ENCODE measurements at places on chromosomes 1 and 21. TPM values are rescaled to one million over a fixed set of nuclear protein-coding genes. Genes with fewer than 3 reads are reported as not detected.

- no peak for DNase-seq
Measured at GRCh38 chr1:228259951-228260350, 52.1 kb downstream of the OBSCN start.

DNA sequence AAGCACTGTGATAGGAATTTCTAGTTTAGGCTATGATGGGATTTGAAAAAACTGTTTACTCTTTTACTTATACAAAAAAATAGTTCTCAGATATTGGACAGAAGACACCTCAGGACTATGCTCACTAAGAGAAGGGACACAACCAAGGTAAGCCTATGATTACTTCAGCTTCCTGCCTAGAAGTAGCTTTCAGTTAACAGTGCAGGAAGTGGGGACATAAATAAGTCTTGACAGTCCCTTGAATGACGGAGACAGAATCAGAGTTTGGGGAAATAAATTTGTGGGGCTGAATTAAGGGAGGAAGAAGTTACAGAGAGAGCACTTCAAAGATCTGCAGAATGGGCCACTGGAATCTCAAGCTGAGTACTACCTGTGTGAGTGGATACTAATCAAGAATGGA lies 53.8 kb upstream of the OLFM3 start:
- DNase-seq = peak; percentile 2

DNA sequence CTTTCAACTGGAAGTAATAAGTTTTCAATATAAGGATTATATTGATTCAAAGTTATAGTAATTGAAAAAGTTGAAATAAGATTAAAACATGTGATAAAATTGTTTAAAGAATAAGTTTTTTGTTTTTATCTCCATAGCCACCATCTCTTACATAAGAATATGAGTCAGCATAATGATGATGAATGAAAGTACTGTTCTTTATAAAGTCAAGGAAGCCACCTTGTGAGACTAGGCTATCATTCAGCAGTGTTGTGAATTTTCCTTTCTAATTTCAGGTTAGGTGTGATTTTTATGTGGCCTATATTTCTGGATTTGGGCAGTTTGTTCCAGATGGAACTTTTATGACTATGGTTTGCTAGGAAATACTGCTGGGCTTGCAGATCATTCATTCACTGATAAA lies 22.4 kb upstream of the ASB17 start:
- DNase-seq = peak; percentile 68

- peak; percentile 13 for DNase-seq
Measured at GRCh38 chr1:197519741-197520334, 251.8 kb downstream of the CRB1 start.

DNA sequence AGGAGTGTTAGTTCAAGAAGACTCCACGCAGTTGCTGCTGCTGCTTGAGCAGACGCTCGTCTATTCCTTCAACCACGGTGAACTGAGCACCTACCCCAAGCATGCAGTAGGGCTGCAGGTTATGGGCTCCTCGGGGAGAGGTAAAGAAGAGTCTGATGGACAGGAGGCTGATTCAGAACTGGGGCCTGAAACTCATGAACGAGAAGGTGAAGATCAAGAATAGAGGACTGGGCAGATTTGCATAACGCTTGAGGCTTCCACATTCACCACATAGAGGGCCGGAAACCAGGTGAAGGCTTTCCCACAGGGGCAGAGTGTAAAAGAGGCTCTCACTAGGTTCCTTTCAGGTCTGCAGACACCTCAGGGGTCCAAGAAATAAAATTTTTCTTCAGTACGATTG lies 9.1 kb downstream of the ABCA4 start:
- no peak for DNase-seq

TCP10L gene
- total RNA-seq = 0.27 TPM

DNA sequence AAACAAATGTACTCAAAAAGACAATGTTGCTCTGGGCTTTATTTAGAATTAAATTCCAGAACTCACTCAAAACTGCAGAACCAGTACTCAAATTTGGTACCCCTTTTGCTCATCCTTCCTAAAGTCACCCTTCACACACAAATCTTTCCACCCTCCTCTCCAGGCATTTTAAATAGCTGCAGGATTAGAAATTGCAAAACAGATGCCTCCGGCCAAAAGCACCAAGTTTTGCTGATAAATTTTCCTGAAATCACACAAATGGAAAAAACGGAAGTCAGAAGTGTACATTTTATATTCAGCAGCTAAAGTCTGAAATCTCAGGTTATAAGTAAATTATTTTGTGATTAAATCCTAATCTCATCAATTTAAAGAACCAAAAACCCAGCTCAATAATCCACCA lies 147.0 kb downstream of the NRIP1 start:
- DNase-seq = no peak

GRCh38 chr1:213669964-213670691 lies 317.6 kb upstream of the PROX1 start:
- no peak for DNase-seq

- DNase-seq = no peak
Measured at GRCh38 chr21:38356883-38357625, 100.3 kb downstream of the KCNJ15 start.

SOAT1 gene
- total RNA-seq = 7.5 TPM

DNA sequence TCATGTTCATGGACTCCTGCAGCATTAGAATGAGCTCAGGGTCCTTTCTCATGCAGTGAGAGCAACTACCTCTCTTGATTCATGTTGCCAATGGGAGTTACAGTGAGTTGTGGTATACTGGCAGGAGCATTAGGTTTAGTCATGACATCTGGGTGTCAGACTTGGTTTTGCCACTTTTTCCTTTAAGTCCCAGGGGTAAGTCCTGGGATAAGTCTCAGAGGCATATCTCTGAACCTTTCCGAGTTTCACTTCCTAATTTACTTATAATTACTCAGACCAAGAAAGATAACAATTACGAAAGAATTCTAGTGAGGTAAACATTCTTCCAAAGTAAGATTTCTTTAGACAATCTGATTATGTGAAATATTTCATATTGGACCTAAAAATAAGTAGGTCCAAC lies 606.0 kb downstream of the SMYD3 start:
- no peak for DNase-seq

DNA sequence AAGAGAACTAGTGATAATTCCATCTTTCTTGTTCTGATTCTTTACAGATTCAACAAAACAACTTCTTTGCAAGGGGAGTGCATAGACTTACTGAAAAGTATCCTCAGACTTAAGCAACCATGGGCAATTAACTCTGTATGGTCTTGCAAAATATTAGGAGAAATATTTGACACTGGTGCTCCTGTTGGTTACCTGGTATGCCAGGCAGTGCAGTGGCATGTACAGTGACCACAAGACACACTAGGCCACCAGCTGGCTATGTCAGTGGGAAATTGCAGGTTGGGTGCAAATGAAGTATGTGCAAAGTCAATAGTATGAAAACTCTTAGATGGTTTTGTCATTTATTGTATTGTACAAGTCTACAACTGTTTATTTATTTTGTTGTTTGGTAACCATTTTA lies 34.5 kb downstream of the EPS15 start:
- no peak for DNase-seq

SYT2 gene
- total RNA-seq = not detected

PGLYRP3 gene
- total RNA-seq = not detected

DNA sequence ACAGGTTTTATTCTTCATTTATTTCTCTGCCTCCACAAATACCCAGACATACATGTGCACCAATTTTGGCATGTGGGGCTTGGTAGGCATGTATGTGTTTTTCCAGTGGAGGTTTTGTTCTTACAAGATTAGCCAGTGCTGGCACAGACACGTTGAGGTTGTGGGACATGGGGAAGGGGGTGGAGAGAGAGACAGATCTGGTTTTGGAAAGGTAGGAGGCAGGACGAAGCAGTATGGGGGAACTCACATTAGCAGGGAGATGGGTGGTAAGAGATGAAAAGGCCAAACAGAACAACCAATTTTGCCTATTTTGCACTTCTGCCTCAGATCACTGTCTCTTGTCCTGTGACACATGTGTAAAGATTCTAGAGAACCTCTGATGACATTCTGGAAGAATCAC lies 166.1 kb upstream of the HMGB4 start:
- DNase-seq = no peak

DNA sequence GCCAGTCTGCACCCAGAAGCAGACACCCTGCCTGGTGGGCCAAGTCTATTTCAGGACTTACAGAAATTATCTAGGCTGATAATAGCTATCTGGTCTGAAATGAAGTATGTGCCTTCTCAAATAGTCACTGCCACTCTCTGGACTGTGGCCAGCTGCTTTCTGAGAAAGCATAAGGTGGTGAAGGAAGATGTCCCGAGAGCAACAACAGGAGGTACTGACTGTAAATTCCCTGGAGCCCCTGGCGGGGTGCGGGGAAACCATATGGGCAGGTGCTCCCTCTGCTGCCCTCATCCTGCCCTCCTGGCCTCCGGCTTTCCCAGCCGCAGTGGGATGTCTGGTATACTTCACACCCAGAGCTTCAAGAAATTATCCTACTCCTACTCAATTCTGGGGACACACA lies 86.8 kb downstream of the TGFBR3 start:
- DNase-seq = no peak

DNA sequence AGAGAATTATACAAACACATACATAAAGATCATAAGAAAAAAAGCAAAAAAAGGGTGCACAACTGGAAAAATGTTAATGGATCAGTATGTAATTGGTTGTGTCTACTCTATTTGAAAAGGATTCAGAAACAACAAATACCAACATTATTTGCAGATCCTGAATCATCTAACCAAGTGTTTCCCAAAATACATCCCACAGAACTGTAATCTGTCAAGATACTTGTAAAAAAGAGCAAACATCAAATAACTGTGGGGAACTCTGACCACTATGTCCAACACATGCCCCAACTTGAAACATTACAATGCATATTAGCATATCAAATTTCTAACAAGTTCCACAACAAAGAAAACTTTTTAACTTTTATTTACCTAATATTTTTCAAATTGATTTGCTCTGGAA lies 22.6 kb downstream of the ANKRD13C start:
- DNase-seq = no peak

DNA sequence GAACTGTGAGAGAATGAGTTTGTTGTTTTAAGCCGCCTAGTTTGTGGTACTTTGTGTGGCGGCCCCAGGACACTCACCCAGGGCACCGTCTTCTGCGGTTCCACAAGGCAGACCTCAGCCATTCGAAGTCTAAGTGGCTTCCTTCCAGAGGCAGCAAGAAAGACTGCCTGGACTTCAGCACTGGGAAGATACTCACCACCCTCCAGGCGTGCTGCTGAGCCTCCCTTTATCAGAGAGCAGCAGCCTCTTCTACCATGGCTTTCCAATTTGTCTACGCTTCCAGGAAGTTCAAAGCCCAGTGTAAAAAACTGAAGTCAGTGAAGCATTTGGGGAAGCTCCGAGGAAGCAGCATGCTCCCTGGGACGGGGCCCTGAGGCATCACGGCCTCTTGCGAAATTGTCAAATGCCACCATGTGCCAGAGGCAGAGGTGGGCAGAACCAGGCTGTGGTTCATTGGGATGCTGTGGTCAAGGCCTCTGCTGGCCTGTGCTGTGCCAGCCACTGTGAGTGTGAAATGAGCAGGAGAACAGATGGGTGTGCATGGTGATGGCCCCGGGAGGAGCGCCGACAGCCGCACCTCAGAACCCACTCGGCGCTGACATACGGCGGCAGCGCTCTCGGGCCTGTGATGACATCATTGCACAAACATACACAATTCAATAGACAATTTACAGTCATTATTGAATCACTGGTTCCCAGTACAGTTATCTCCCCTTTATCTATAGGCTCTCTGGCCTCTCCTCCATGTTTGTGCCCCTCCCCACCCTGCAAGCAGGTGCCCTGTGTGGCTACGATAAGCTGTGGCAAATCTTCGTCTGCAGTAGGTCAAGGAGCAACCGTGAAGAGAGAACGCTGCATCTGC lies 110.4 kb downstream of the PDE9A start:
- no peak for DNase-seq

- peak; percentile 94 for DNase-seq
Measured at GRCh38 chr1:248873993-248874533, 15.2 kb upstream of the ZNF692 start.

GRCh38 chr1:58718435-58718834 lies 18.6 kb upstream of the MYSM1 start:
- DNase-seq = no peak

- no peak for DNase-seq
Measured at GRCh38 chr1:230361941-230362340, 64.2 kb downstream of the PGBD5 start.

FAM151A gene
- total RNA-seq = not detected

- no peak for DNase-seq
Measured at GRCh38 chr1:16718908-16719533, 21.3 kb upstream of the RNU1-4 start.

GRCh38 chr1:213724640-213725536 lies 262.9 kb upstream of the PROX1 start:
- no peak for DNase-seq

DNA sequence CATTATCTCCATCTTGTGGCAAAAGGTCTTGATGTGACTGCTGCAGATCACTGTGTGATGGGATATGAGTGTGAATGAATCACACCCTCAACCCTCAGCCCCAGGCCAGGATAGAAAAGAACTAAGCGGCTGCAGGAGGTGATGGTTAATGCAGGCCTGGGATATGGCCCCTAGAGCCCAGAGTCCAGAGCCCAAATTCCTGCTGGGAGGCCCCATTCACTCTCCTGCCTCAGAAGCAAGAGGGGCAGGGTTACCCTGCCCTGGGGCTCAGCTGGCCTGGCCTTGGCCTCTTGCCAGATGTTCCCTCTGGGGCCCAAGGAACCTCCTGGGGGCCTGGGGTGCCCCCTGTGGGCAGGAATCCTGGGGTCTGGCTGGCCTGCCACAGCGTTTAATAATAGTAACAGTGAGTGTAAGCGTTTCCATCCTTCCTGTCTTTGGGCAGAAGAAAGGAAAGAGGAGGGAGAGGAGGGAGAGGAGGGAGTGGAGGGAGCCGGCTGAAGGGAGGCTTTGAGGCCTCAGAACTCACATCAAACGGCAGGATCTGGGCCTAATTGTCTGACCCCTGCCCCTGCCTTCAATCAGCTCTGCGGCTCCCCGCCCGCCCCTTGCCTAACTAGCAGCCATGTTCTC lies 26.2 kb downstream of the DMAP1 start:
- DNase-seq = no peak

GRCh38 chr1:248140846-248141245 lies 4.1 kb upstream of the OR2M5 start:
- no peak for DNase-seq

AK4 gene
- total RNA-seq = 11.6 TPM

DNA sequence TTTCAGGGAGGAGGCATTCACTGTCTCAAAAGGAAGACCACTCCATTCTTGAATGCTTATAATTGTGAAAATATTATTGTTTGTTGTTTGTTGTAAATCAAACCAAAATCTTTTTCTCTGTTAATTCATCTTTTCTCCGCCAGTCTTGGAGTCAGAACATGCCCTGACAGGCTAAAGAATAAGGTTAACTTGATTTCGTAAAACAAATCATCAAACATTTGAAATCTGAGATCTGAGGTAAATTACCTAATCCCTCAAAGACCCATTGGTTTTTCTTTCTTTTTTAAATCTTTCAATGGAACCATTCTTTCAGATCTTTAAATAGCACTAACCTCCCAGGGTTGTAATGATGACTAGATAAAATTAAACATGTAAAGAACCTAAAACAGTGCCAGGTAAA lies 430.1 kb upstream of the PTBP2 start:
- no peak for DNase-seq

OPTC gene
- not detected for total RNA-seq

GRCh38 chr1:235941876-235942624 lies 75.3 kb upstream of the LYST start:
- DNase-seq = no peak

CR1L gene
- total RNA-seq = under 0.01 TPM
